ENCODE measurements at places on chromosomes 12 and 14.

DNA sequence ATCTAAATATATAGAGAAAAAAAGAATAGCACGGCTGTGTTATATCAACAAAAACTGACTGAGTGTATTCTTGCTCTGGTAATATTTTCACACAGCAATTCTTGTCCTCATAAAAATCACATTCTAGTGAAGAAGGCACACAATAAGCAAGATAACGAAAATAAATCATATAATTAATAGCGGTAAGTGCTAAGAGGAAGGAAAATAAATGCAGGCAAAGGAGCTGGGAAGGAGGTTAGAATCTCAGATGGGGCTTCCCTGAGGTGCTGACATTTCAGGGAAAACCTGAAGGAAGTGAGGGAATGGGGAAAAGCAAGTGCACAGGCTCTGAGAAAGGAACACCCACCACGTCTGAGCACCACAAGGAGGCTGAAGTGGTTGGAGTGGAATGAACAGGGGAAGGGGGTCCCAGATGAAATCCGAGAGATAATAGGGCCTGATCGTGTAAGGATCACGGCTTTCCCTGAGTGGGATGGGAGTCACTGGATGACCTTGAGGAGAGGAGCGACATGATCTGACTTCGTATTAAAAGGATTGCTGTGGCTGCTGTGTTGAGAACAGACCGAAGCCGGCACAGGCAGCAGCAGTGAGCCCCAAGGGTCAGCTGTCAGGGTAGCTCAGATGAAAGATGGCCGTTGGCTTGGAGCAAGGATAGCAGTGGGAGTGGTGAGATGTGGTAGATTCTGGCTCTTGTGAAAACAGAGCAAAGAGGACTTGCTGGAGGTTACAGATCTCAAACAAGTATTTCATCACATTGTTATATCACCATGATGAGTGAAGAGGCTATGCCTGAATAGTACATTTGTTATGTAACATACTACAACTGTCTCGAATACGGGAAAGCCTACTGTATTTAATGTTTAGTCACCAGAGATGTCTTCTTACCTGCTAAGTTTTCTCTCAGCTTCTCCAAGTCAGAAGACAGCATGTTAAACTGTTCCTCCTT is 67.1 kb upstream of the VPS33A start:
- DNase-seq, result no peak

GRCh38 chr12:115811929-115812328 is 465.6 kb downstream of the MED13L start:
- DNase-seq, result no peak

GRCh38 chr12:67879937-67880336 is 109.3 kb upstream of the IFNG-AS1 start:
- no peak for DNase-seq

- no peak for DNase-seq
Measured at GRCh38 chr12:102806110-102806509, 110.9 kb downstream of the PAH start.

GRCh38 chr14:59371771-59372170 is 93.4 kb downstream of the GPR135 start:
- DNase-seq, result no peak

DNA sequence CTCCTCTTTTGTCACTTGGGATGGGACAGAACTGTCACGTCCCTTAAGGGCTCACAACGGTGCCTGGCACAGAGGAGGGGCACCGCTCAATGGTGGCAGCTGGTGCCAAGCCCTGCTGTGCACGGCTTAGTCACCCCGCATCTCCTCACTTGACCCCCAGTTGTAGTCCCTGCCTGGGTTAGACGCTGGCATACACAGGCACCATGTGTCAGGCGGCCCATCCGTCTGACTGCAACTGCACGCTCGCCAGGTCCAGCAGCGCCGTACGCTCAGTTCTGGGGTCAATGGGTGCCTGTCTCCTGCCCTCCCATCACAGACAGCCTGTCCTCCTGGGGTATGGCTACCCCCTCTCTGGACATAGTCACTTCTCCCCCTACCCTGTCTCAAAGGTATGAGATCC is 1.6 kb upstream of the PACS2 start:
- no peak for DNase-seq

GRCh38 chr12:108065069-108065468 is 64.0 kb upstream of the WSCD2 start:
- DNase-seq, result no peak

GRCh38 chr12:4320853-4321701 is at the start of gene TIGAR:
TIGAR (plus strand) TSS chr12:4321213; CDS start chr12:4321272, 59 bp downstream.
- DNase-seq, result peak; percentile 97

- no peak for DNase-seq
Measured at GRCh38 chr12:81811061-81811777, 52.1 kb upstream of the PPFIA2 start.

DNA sequence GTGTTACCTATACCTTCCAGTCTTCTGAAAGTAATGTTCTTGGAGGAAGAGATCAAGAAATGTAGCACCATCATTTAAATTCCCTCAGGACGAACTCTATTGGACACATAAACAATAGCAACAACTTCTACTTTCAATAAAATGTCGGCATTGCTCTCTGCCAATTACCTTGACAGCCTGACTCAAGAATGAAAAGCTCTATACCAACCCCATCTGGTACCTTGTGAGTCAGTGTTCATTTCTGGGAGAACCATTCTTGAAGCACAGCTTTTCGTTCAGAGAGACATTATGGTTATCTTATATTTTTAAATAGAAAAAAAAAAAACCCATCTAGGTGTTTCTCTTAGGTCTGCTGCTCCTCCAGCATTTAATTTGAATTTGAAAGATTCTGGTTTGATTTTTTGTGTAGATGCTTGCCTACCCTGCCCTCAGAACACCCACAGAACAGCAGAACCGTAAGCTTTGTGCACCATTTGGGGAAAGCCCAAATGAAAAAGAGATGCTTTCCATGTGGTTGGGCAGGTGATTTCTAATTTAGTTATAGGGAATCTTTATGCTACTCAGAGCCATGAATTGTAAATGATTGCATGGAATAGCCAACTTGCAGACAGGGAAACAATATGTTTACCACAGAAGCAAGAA is 156.0 kb downstream of the SAMD4A start:
- DNase-seq, result no peak

- DNase-seq, result no peak
Measured at GRCh38 chr12:58803908-58804307, 116.4 kb downstream of the LRIG3 start.

DNA sequence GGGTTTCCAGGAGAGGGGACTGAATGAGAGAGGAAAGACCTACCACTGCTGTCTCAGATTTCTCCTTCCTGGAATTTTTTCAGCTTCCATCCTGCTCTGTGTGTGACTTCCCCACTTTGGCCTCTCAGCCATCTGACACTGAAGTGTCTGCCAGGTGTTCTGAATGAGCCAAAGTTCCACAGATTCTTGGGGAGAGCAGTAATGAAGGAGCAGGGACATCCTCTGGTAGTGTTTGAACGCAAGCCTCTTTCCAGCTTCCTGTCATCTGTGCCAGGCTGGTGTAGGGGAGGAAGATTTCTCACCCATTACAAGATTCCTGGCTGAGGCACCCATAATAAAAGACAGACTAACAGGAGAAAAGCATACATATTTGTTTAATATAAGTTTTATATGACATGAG is 141.7 kb upstream of the NRXN3 start:
- DNase-seq, result no peak

DNA sequence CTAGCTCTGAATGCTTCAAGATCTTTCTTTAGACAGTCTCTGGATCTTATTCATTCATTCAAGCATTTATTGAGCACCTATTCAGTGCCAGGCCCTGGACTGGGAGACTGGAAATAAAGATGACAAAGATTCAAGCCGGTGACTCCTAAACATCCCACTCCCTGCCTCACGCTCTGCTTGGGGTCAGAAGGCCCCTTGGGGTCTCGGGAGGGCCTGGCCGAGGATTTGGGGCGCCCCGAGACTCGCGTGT is 224 bp upstream of the DTX1 start:
- no peak for DNase-seq

- DNase-seq, result no peak
Measured at GRCh38 chr12:110590806-110591326, 7.7 kb upstream of the PPTC7 start.

DNA sequence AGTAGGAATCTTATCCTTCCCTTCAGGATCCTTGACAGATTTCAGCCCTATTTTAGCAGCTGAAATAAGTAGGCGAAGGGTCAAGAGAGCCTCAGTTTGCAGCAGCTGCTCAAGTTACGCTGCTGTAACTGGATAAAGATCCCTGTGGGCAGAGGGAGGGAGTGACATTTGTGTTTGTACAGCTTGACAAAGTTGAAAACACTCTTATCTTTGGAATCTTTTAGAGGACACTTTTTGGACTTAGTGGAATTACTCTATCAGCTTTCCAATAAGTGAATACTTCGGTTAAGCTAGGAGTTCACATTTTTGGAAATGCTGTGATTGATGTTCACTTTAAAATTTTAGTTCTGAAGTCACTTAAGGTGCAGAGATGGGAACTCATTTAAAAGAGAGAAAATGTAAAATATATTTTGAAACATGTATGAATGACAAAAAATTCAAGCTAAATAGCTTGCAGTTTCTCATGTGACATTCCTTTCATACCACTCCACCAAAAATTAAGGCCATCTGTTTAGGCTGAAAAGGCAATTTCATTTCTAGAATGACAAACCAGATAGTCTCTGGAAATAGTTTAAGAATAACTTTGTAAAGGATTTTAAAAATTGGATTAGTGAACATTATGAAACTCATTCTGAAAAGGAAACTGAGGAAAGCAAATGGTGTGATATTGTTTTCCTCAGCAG is 55.2 kb downstream of the SLC38A4 start:
- DNase-seq, result no peak

GRCh38 chr12:68340404-68341270 is 8.5 kb upstream of the MDM1 start:
- DNase-seq, result no peak

DNA sequence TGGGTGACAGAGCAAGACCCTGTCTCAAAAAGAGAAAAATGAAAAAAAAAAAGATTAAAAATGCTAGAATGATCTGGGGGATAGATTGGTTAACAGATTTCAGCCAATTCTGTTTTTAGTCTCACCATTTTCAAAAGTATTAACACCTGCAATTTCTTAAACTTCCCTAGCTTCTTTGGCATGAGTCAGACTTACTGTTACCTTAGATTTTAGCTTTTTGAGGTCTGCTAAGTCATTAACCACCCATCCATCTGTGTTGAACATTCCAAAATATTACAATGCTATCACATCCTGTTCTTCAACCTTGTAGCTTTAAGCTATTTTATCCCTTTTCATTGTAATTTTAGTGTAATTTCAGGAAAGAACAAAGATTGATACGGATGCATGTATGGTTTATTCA is 59.3 kb downstream of the PPP1R13B start:
- DNase-seq, result no peak

DNA sequence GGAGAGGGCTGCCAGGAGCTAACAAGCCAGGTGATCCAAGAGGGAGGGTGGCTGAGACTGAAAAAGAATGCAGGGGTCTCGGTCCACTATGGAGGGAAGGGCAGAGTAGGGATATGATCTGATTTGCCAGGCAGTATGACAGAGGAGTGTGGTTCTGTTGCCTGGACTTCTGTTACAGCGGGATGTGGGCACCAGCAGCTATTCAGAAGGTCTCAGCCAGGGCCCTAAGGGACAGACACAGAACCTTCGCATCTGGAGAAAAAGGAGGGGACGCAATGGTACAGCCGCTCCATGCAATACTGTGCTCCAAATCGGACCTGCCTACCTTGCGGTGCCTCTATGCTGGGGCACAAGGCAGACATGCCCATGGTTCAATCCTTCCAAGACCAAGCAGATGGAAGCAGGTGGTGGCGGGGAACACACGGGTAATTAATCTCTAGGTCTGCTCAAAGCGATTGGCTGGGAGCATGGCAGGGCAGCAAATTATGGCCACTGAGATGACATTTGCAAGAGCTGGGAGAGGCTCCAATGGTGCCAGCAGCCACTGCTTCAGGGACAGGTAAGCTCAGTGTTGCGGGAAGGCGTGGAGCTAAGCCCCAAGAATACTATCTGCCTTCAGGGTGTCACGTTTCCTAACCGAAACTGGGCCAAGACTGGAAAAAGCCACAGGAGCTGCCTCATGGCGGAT is 185.5 kb downstream of the FOXN3 start:
- no peak for DNase-seq

GRCh38 chr12:83265808-83266207 is 579.1 kb downstream of the TMTC2 start:
- DNase-seq, result no peak

- no peak for DNase-seq
Measured at GRCh38 chr14:90669731-90670130, 146.5 kb downstream of the TTC7B start.

- no peak for DNase-seq
Measured at GRCh38 chr12:120267736-120268135, 2.2 kb upstream of the PXN start.

DNA sequence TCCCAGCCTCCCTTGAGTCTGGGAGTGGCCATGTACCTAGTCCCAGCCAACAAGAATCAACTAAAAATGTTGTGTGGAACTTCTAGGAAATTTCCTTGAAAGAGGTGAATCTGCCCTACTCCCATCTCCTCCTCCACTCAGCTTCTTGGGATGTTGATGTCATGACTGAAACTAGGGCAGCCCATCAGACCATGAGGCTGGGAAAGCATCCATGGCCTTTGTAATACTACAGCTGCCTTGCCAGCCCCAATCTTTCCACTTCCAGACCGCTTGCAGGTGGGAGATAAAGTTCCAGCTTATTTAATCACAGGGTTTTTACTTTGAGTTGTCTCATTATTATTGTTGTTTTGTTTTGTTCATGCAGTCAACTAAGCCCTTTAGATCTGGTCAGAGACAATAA is 170.3 kb upstream of the LMNTD1 start:
- no peak for DNase-seq

DNA sequence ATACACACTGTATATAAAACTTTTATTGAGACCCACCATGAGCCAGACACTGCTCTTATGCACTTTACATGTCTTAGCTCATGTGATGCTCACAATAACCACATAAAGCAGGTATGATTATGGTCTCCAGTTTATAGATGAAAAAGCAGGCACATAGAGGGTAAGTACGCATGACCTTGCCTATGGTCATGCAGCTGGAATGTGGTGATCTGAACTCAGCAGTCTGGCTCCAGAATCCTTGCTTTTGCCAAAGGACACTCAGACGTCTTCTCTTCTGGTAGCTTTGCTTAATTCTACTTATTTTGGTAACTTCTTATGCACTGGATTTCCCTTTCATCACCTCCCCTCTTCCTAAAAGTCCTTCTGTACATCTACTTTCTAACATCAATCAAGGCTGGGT is 103.3 kb upstream of the CRY1 start:
- no peak for DNase-seq

GRCh38 chr14:44741431-44741830 is 220.3 kb downstream of the KLHL28 start:
- no peak for DNase-seq

DNA sequence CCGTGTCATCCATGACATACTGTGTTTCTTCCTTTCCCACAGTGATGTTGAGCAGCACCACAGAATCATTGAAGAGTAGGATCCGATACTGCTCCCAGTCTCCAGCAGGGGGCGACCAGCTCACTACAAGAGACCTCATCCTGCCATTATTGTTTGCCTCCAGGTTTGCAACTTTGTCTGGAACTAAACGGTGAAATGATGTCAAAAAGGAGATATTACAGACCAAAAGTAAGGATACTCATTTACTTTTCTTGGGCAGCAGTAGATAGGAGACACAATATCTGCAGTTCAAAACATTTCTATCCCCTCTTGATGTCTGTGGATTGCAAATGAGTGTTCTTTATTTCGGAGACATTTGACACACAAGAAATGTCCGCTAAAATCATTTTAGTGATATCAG is 47.2 kb downstream of the PTPRB start:
- DNase-seq, result peak; percentile 26
